Epithelial cell of prostate (primary cell): ENCODE measurements at places on chromosomes 2 and 18.

DNA sequence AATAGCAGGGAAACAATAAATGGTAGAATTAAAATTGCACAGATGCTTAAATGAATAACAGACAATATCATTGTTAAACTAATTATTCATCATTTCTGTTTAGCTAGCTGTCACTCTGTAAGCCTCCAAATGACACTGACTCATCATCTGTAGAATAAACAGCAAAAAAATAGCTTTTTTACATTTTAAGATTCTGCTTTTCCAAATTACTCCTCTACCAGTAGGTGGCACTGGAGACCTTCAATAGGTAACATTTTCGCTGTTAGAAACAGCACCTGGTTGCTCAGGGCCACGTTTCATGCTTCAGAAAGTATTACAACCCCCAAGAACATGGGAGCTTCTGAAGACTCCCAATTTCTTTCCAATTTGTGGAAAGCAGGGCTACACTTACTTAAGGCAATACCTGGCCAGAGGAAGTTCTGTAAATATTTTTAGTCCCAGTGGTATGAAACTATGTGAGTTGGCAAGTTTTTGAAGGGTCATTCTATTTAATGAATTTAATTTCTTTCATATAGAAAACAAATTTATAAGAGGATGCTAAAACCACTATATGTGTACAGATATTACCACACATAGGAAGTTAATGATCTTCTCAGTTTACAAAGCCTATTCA, 45.4 kb downstream of the TTN start:
- DNase-seq, result no peak

DNA sequence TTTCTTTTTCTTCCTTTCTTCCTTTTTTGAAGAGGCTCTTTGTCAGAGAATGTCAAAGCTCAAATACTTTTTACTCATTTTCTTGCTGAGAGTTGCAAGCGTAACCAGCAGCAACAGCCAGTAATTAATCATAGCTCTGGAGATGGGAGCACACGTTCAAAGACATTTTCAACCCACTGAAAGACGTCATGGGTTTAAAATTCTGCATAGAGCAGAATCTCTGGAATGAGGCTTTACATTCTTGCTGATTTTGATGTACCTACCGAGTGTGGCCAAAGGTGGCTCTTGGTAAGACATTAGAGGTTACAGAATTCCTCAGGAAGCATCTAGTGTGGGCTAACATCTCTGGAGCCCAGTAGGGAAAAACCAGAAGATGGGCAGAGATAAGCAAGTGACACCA, 292.5 kb downstream of the MTX2 start:
- DNase-seq, result no peak

GRCh38 chr2:221389904-221390303, 182.2 kb downstream of the EPHA4 start:
- no peak for DNase-seq

- DNase-seq, result no peak
These were observed 174.2 kb downstream of the RTP5 start for GRCh38 chr2:242043538-242044312.

- DNase-seq, result no peak
These were observed 20.7 kb upstream of the FRZB start for GRCh38 chr2:182887093-182887492.

GRCh38 chr18:70363861-70364260, 75.0 kb downstream of the SOCS6 start:
- no peak for DNase-seq

DNA sequence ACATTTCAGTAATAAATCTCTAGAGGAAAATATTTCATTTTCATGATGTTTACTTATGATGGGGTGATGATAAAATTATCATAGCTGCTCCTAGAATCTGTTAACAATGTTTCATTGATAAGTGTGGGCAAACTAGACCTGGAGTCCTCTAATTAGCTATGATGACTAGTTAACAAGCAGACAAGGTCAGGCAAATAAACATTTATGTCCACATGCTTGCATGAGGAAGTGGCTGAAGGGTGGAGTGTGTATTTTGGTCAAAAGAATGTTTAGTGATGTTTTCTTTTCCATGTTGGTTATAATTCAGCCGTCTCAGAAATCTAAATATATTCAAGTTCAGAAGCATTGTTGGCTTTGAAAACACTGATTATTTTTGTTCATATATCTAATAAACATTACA, 99.9 kb upstream of the FN1 start:
- no peak for DNase-seq
